ENCODE measurements at places on chromosomes 4 and X.

GRCh38 chrX:10482261-10482660 lies 138.1 kb downstream of the MID1 start:
- DNase-seq: no peak

GRCh38 chrX:2894885-2895292 lies 34.2 kb downstream of the ARSD start:
- DNase-seq: no peak

GRCh38 chr4:129218360-129218759 lies 122.4 kb downstream of the C4orf33 start:
- DNase-seq: no peak

- no peak for DNase-seq
These were observed 27.6 kb downstream of the PHEX start for GRCh38 chrX:22059775-22060174.

- no peak for DNase-seq
These were observed 200.8 kb downstream of the MGST2 start for GRCh38 chr4:139866276-139866962.

DNA sequence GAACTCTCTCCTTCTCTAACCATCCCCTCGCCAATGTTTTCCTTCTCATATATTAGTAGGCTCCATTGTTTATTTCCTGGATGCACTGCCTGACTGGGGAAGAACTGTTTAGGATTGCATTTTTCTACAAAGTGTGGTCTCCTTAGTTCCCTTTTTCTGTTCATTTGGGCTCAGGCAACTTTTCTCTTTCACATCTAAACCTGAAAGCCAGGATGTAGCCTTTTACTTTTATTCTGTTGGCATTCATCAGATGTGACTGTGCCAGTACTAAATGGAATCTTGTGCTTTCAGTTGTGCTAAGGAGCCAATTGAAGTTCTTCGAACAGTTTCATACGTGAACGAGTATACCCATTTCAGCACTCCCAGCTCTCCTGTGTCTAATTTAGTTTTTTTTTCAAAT lies 59.8 kb downstream of the DDIT4L start:
- DNase-seq: no peak

GRCh38 chr4:55297346-55297745 lies 48.7 kb upstream of the SRD5A3 start:
- no peak for DNase-seq

GRCh38 chrX:131792356-131792749 lies 230.7 kb upstream of the STK26 start:
- DNase-seq: no peak

DNA sequence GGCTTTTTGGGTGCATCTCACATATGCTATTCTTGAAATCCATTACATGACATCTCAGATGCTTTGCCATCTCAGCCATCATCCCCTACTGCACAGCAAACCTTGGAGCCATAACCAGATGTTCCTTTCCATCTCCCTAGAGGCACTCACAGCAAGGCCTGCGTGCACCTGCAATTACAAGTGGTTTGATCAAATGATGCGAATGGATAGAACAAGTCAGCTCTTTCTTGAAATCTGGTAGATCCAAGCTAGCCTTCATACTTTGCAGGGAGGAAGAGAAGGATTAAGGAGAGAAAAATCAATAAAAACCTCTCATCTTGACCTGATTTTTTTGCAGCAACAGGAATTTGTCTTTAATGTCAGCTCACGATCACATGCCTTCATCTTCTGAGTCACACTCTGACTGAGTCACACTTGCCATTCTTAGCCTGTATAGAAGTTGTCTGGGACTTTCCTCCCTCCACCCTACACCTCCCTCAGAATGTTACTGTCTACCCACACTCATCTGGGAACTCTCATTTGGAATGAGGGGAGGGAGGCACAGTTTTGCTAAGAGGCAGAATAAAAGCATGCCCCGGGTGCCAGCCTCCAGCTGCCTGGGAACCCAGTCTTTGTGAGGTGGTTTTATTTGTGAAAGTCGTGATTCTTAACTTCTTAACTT lies 11.9 kb upstream of the TRIML1 start:
- no peak for DNase-seq

- no peak for DNase-seq
These were observed 56.9 kb downstream of the ATG4A start for GRCh38 chrX:108148524-108148923.

GRCh38 chrX:10811111-10811510 lies 190.7 kb upstream of the MID1 start:
- no peak for DNase-seq

Data from tibial artery (tissue), 4 donors.